SK-N-DZ (cell line): ENCODE measurements at places on chromosomes 3 and 15.

DNA sequence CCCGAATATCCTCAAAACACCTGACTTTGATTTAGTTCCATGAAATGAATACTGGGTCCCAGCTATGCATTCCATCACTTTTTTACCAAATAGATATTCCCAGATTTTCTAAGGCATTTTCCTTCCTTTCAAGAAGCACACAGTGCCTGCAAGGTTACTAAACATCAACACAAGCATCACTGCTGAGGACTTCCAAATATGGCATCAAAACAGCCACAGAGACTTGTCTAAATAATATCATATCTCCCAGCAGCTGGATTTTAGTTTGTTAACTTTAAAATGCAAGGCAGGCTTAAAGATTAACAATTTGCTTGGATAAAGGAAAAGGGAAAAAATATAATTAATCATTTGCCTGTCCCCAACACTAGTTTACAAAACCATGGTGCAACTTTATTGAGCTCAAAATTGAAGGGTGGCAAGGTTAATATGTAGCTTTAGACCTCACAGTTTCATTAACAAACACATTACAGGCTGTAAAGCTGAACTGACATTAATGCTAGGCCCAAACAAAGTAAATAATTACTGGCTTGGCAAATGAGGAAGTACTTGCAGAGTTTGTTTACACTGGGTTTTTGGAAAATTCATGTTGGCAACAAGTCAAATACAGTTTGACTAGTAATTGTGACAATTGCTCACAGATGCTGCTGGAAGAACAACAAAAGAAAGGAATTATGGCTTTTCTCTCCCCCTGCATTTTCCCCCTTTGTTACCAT is 401.7 kb upstream of the CDIN1 start:
- no peak for DNase-seq

DNA sequence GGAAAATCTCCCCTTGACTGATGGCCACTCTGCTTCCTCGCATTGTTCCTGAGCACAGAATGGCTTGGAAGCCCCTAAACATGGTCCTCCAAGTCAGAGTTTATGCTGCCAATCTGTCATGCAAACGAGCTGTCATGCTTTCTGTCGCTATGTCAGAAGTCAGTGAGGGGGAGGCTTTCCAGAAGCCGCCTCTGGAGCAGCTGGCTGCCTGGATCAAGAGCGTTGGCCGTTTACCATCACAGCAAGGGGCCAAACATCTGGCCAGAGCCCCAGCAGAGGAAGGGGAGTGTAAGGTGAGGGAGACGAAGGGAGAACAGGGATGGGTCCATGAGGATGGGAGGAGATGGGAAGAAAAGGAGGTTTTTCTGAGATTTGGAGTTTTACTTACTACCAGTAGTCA is 372.6 kb upstream of the NR2F2 start:
- peak; percentile 33 for DNase-seq

- no peak for DNase-seq
Measured at GRCh38 chr3:108180194-108180593, 42.0 kb downstream of the IFT57 start.

DNA sequence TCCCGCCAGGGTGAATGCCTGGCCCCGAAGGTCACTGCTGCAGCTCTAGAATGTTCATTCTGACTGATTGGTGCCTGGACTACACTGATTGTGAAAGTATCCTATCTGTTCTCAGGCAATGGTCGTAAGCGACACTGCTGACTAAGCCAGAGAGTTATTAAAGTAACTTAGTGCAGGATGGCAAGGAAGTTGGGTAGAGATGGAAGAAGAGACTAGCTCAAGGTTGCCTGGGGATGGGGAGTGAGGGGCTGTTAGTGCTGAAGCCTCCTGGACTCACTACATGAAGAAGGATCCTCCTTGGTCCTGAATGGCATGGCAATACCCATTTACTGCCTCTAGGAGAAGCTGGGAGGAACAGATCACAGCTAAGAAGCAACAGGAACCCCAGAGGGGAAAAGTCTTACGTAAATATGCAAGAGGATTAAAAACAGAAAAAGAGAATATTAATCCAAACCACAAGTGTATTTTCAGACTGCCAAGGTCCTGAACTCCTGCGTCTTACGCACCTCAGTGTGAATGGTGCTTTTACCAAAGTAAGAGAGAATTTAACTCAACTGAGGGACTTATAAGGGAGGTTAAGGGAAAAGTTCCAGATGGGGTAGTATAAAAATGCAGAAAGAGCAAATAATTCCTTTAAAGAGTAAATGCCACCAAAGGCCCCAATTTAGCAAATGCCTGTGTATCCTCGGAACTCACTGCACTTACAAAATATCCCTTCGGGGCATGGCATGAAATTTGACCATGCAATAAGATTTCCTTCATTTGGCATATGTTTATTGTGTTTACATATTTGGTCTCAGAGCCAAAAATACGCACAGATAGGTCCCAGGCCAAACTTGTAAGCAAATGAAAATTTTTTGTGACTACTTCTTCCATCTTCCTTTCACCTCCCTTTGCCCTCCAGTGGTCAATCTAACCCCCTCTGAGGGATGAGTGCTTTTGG is 64.0 kb upstream of the DGKG start:
- no peak for DNase-seq

- no peak for DNase-seq
Measured at GRCh38 chr15:77658304-77658703, 25.6 kb upstream of the LINGO1 start.

DNA sequence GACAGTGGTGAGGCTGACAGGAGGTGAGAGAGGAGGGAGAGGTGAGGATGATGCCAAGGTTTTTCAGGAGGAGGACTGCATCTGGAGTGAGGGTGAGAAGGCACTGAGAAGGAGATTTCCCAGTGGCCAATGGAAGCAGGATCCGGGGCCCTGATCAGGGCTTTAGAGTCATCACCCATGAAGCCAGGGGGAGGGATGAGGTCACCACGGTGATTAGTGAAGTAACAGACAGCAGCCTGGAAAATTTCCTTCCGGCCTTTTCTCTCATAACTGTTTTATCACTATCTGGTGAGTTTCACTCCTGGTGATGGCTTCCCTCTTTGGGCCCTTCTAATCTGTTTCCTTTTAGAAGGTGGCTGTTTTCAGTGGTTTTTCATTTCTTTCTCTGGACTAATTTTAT is 80.5 kb upstream of the WNT5A start:
- DNase-seq: no peak

DNA sequence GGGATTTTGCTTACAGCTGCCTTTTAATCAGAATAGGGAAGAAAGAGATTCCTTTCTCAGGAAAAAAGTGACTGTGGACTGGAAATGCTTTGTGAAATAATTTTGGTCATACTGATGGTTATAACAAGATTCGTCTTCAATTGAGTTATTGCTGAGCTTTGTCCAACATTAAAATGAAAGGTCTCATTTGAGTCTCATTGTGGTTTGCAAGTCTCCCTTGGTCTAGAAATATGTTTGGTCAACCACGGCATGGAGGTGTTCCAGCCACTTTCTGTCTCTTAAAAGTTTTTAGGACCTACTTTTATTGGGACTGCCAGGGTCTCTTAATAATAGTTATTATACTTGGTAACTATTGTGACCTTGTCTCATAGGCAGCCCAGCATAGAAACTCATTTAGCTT is 15.3 kb downstream of the FLNB start:
- DNase-seq: no peak
